Fibroblast of the aortic adventitia (primary cell): ENCODE measurements at places on chromosomes 7 and 10.

- peak; percentile 49 for DNase-seq
Observed at GRCh38 chr10:16854623-16855022, 37.4 kb upstream of the RSU1 start.

DNA sequence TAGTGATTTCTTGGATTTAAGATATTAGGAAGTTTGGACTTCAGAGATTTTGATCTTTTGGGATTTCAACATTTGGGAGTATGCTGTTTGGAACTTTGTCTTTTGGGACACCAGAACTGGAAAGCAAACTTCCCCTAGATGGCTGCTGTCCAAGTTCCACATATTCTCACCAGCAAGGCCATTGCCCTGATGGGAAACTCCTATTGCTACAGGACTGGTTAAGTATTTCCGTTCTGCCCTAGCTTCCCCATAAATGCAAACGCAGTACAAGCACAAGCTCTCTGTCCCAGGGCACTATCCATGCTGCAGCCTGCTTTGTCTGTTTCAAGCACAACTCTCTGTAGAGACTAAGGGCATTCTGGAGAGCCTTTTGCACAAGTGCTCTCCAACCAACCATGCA, 79.3 kb upstream of the SLC25A13 start:
- DNase-seq, result no peak

DNA sequence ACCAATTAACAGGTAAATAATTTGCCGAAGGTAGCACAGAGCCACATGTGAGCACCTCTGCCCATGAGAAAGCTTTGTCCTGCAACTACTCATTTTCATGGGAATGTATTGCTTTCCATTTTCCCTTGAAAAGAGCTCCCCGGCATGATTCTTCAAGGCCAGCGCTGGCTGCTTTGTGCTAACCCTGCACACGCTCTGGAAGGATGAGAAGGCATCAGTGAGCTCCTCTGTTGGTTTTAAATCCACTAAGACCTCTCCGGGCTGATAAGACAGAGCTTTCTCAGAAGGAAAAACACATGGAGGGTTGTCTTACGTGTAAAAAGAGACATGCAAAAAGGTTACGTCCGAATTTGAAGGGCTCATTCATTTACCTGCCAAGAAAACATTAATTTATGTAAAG, 553.9 kb upstream of the MKI67 start:
- no peak for DNase-seq

DNA sequence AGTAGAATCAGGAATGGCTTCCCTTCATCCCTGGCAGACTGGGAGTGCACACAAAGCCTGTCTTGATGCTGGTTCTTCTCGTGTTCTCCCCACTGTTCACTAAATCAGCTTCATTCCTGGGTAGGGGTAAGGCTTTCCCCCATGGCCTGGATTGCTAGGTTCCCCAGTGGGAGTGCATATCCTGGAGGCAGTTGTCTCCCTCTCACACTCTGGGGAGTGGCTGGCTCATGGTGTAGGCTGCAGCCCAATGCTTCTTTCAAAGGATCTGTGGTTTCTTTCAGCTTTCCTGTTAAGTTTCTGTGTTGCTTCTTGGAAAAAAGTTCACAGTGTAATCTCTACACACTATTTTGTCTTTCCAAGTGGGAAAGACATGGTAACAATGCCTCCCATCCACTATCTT, 32.6 kb upstream of the ARMC3 start:
- no peak for DNase-seq
